Dermis microvascular lymphatic vessel endothelial cell (primary cell): ENCODE measurements at places on chromosomes 7 and 10. TPM values are rescaled to one million over a fixed set of nuclear protein-coding genes. Genes with fewer than 3 reads are reported as not detected.

- no peak for DNase-seq
Measured at GRCh38 chr10:122650331-122650730, 49.3 kb downstream of the C10orf120 start.

- no peak for DNase-seq
Measured at GRCh38 chr7:158430308-158431034, 157.2 kb downstream of the PTPRN2 start.

DNA sequence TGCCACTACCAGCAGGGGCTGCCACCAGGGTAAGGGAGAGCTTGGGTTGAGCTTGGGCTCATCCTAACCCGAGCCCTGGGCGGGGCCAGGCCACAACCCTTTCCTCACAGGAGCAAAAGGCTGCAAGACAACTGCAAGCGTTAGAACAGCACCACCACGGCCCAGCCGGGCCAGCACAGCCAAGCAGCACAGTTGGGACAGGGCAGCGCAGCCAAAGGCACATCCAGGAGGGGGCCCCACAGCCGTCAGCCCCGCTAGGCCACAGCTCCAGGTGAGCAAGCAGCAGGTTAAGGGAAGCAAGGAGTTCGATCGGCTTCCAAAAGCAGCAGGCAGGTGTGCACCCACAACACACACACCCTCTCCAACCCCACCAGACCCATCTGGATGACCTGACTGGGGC lies 7.0 kb upstream of the NDST2 start:
- DNase-seq: no peak

DNA sequence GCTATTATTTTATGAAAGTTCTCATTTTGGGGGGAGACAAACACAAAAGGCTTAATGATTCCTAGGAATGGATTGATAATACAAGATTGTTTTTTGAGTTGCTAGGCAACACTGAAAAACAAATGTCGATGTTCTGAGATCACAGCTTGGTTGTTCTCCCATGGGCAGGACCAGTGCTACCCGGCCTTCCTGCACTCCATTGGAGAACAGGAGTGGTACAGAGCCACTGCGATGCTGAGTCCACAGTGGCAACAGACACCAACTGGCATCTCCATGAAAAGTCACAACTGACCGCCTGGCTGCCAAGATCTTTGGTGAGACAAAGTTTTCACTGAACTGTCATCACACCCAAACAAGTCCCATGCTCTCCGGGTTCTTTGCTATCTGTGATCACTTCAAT lies 68.9 kb upstream of the NMT2 start:
- DNase-seq: peak; percentile 28

- DNase-seq: no peak
Measured at GRCh38 chr7:127396184-127396583, 3.7 kb upstream of the ZNF800 start.

DNA sequence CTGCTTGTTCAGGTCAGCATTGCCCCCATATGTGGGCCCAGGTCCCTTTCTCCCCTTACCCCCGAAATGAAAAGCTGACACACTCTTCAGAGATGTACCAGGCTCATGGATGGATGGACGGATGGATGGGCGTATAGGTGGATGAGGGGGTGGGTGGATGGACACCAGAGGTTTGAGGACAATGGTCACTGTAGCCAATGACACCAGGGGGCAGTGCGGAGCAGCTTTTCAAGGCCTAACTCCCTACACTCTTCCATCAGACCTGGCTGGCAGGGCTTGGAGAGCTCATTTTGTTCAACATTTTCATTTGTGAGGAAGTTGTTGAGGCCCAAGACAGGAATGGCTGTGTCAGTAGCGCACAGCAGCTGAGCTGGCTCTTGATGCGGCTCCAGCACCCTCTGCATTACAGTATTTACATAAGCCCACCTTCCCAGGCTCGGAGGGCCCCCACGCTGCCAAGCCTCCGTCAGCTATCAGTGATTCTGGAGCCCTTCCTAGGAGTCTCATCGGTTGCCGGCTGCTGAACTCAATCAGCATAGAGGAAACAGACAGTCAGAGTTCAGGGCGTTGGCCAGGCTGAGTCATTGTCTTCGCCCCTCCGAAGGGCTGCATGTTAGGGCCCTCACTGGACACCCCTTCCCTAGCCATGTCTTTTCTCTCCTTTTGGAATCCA lies 11.6 kb upstream of the FFAR4 start:
- DNase-seq: peak; percentile 75

DNA sequence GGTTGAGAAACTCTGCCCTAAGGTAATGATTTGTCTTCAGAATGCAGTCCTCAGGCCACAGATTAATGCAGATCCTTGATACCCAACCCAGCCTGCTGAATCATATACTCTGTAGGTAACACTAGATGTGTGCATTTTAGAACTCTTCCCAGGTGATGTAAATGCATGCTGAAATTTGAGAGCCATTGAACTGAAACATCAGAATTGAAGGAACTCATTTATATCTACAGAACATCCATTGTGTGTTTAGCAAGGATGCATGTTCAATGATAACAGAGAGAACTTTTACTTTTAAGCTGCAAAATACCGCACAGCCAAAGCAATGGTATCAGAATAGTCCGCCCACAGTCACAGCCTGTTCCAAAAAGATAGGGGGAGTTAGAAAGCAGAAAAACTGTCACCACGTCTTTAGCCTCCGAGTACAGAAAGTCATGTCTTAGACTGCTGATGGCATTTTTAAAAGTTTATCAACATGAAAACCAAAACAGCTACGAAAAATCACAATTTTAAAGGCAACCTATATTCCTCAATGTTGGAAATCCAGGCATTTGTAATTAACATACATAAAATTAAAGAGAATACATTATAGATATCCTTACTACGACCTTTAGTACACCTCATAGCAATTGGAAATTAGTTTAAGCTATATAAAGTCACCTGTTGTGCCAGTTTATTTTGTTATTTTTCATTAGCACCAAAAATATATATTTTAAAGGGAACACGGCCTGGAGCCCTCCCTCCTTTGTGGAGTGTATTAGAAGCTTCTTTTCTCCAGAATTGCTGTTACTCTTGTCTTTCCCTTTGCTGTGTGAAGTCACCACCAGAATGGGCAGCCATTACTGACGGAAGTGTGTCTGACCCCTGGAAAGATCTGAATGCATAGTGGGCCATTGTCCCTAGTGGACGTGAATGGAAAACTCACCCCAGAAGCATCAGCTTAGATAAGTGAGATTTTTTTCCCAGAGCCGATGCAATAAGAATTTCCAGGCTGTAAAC lies 65.8 kb upstream of the PRKAR2B start:
- DNase-seq: no peak

- no peak for DNase-seq
Measured at GRCh38 chr10:17077346-17077781, 52.2 kb downstream of the CUBN start.

DNA sequence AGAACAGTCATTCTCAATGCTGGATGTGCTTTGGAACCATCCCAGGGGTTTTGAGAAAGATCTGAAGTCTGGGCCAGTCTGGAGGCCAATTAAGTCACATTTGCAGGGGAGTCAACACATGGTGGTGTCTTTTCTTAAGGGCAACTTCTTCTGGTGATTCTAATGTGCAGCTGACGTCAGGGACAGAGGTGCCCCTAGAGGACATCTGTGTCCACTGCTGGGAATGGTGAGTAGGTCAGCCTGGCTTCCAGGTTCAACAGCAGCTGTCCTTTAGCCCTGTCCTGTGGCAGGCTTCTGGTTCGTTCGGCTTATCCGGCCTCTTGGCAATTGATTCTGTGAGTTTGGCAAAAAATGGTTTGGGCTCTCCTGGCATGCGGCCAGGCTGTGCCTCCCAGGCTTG lies 269.7 kb upstream of the HABP2 start:
- DNase-seq: no peak

- DNase-seq: no peak
Measured at GRCh38 chr10:72822342-72822986, 71.1 kb upstream of the OIT3 start.

DNA sequence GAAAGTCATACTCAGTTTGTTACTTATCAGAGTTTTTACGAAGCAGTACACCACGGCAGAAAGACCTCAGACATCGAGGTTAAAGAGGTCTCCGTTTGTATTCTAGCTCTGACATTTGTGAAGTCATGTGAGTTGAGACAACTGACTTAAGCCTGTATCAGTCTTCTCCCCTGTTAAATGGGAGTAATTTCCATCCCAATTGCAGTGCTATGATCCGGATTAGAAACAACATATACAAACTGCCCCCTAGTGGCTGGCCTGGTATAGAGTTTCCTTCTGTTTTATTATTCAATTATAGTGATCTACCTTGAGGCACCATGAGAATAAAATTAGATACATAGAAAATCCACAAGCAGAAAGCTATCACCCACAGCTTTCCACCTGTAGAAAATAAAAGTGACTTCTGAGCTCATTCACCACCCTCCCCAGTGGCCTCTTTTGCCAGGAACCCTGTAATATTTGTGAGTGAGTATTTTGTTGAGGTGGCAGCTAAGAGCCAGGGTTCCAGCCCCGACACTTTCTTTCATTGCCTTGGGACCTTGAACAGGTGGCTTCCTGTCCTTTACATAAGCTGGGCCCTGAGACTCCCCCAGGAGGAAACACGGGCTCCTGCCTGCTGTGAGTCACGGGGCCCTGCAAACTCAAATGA lies 607.2 kb upstream of the MGMT start:
- peak; percentile 45 for DNase-seq

- no peak for DNase-seq
Measured at GRCh38 chr10:103295374-103296015, 18.6 kb downstream of the INA start.

- peak; percentile 84 for DNase-seq
Measured at GRCh38 chr10:124648738-124649137, 95.4 kb downstream of the FAM53B start.

DNA sequence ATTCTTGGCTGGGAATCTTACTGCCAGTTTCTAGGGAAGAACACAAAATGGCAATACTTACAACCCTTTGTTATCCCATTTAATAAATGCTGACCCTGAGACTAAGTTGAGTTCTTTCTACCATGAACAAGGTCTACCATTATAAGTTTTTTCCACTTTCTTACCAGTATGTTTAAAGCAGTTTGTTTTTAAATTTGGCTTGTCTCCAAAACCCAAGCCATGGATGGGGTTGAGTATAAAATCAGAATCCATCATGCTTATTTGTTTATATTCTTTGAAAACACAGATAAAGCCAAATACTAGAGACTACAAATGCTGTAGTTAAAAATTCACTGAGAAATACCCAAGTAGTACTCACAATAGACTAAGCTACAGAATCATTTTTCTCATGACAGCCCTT lies 41.1 kb upstream of the HNRNPH3 start:
- no peak for DNase-seq

CALHM3 gene
- not detected in 2 replicates for total RNA-seq

GRCh38 chr7:79434867-79435266 lies 18.6 kb downstream of the MAGI2 start:
- DNase-seq: peak; percentile 1

- no peak for DNase-seq
Measured at GRCh38 chr10:133608855-133609254, 17.7 kb downstream of the FRG2B start.

DNA sequence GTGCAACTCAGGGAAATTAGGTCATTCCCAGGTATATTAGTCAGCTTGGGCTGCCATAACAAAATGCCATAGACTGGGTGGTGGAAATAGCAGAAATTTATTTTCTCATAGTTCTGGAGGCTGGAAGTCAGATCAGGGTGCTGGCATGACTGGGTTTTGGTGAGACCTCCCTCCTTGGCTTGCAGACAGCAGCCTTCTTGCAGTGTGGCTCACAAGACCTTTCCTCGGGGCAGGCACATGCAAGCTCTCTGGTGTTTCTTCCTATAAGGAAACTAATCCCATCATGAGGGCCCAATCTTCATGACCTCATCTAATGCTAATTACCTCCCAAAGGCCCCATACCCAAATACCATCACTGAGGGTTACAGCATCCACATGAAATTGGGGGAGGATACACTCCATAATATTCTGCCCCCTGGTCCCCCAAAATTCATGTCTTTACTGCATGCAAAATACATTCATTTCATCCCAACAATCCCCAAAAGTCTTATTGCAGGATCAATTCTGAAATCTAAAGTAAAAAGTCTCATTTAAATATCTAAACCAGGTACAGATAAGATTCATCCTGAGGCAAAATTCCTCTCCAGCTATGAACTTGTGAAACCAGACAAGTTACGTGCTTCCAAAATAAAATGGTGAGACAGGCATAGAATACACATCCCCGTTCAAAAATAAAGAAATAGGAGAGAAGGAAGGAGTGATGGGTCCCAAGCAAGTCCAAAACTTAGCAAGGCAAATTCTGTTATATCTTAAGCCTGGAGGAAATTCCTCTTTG lies 17.4 kb upstream of the CBLL1 start:
- no peak for DNase-seq

ACTL6B gene
- total RNA-seq: not detected in 2 replicates

DNA sequence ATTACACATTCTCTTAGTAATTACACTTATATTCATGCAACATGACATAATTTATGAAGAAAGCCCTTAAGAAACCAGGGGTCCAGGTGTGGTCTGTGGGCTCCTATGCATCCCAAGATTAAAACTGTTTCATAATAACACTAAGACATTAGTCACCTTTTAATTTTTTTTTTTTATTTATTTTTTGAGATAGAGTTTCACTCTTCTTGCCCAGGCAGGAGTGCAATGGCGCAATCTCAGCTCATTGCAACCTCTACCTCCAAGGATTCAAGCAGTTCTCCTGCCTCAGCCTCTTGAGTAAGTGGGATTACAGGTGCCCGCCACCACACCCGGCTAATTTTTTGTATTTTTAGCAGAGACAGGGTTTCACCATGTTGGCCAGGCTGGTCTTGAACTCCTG lies 12.5 kb downstream of the GDI2 start:
- DNase-seq: no peak

- DNase-seq: peak; percentile 1
Measured at GRCh38 chr7:42677751-42678699, 233.8 kb downstream of the C7orf25 start.

DNA sequence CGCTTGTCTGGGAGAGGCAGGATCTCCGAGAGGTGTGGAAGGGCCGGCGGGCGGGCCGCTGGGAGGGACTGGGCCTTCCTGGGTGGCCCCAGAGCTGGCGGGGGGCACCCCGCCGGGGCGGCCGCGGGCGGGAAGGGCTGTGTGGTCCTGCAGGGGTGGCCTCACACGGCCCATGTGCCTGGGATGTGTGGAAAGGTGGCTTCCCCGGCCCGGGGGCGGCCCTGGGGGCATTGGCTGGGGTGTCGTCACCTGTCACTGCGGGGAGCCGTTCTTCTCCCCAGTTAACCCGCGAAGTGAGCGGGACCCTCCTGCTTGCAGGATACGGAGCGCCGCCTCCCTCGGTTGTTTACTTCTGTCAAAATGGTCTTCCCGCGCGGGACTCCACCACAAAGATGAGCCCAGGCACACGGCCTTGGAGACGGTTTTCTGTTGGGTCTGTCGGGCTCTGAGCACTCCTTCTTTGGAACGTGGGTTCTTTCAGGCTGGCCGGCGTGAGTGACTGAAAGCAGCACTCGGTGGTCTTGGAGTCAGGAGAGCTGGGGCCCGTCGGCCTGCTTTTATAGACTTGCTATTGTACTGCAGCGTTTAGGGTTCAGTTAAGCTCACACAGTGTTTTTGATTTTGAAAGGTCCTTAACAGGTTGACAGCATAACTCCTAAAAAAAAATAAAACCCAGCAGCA lies 700 bp downstream of the SMC3 start:
- peak; percentile 36 for DNase-seq

PNLIP gene
- not detected in 2 replicates for total RNA-seq
